ENCODE measurements at places on chromosomes 2 and 18.

DNA sequence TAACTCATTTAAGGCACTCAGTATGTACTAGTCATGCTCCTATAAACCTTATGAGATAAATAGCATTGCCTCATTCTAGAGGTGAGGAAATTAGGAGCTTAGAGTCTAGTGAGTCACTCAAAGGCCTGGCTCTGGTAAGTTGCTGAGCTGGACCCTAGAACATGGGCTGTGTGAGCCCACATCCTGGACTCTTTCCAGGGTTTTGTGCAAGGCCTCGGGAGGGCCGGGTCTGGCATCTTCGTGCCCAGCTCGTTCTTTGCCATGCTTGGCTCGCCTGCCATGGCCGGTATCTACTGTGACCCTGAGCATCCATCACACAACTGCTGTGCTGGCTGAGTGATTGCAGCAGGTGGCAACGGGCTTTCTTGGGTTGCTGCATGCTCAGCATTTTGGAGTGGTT lies 168.0 kb downstream of the LPIN1 start:
- DNase-seq, result no peak

DNA sequence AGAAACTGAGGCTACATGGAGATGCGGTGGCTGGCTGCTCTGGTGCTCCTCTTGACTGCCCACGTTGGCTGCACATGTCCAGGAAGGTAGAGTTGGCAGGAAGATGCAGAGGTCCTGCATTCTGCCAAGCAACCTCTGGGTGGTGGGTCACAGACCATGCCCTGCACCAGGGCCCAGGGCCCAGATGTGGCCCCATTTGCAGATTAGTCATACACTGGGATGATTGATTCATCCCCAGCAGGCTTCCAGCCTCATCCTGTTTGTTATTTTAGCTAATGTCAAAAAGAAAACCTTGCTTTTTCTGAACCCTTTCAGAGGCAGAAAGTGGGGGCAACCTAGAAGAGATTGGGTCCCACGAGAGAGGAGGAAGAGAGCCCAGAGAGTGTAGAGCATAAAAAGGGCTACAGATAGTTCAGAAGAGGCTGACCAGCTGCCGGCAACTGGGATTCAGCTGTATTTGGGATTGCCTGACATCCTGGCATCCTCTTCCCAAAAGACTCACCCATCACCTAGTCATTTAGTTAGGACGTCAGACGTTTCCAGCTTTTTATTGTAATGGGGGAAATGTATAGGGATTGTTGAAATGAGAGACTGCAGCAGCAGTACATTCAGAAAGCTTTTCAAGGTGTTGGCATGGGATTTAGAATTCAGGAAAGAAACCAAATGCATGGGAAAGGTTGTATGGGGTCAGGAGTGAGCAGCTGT lies 101.9 kb downstream of the CTIF start:
- no peak for DNase-seq

DNA sequence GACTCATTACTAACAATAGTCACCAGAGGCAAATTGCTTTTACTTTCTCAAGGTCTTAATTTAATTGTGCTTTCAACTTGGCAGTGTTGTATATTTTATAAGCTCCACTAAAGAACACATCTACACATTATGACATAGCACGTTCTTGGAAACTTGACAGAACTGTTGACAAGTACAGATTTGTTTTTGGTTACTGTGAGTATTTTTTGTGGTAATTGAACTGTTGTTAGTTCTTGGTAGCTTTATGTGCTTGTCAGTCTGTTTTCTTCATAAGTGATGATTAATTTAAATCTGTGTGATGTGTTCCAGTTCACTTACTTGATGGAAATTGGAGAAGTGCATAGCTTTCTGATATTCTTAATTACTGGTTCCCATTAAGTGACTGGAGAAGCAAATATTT lies 63.9 kb downstream of the COMMD1 start:
- DNase-seq, result no peak

- DNase-seq, result no peak
These were observed 4.6 kb downstream of the ARL5A start for GRCh38 chr2:151823651-151824050.

DNA sequence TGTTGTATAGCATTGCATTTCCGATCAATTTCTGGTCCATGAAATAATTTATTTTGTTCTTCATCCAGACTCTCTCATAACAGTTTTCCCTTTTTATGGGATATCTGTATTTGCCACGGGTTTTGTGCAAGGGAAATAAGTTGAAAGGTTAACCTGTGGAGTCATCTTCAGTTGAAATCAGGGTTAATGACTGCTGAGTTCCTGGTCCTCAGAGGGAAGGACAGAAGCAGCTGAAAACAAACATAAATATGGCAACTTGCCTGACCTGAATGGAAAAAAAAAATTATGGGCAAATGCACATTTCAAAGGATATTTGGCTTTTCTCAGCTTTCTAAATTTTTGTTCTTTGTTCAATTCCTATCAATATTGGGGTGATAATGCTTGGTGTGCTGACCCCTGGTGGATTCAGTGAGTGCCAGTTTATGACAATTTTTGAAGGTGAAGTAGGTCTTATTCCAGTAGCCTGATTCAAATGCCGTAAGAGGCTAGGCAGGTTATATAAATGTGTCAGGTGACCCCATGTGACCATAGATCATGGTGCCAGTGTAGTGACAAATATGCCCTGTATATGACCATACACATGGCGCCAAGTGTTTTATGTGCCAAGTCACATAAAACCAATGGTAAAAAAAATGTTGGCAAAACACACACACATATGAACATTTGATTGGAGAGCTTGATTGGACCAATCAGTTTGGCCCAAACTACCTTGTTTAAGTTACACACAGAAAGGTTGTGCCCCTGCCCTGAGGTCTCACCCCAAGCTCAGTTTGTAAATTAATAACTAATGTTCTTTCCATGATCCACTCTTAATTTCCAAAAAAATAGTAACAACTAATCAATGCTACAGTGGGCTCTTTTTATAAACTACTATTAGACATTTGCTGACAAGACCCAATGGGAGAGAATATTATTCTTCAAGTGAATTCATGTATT lies 47.6 kb upstream of the FAM124B start:
- no peak for DNase-seq

GRCh38 chr2:109129921-109130722 lies 1.1 kb downstream of the SH3RF3 start:
- DNase-seq, result peak; percentile 7

DNA sequence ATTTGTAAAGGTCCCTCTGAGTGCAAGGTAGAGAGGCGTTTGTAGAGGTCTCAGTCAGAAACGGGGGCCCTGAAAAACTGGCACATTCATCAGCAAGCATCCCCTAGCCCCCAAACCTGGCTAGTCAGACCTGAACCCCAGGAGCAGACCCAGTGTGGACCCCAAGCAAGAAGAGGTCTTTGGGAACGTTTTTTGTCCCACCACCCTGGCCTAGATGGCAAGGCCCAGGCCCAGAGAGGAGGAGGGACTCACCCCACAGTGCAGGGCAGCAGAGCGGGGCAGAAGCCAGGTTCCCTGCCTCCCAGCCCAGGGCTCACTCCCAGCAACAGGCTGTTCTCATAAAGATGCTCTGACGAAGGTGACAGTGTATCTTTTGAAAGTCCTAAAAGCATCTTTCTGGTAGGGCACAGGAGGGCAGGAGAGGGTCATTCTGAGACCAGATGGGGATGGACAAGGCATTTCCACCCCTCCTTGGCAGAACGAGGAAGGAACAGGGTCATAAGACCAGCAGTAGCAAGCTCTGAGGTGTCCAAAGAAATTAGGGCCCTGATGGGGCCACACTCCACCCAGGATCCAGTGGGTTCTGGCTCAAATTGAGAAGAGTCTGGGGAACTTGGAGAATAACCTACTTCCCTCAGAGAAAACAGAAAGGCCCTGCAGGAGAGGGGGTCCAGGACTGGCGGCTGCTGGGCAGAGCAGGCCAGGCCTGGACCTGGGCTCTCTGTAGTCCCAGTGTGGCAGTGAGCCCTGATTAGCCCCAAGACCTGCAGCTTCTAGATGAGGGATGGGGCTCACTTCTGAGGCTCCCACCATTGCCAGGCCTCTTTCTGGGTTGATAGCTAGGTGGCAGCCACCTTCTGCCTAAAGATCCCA lies 18.2 kb downstream of the ADRA2B start:
- no peak for DNase-seq

DNA sequence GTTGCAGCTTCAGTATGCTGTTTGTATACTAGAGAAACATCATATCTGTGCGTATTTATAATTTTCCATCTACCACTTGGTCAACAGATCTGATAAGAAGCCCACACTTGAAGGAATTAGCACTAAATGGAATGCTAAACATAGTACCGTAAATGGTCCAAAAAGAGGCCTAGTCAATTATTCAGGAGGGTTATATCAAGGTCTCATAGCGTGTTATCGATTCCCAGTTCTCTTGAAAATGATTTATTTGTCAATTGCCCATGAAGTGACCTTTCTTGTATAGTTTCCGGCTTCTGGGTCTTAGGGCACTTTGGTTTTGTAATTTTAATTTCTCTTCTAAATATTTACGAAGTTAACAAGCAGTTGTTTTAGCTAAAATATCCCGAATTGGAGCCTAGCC lies 18.4 kb downstream of the SH3RF3 start:
- DNase-seq, result no peak

GRCh38 chr2:176187200-176187898 lies 1.1 kb upstream of the HOXD1 start:
- no peak for DNase-seq

DNA sequence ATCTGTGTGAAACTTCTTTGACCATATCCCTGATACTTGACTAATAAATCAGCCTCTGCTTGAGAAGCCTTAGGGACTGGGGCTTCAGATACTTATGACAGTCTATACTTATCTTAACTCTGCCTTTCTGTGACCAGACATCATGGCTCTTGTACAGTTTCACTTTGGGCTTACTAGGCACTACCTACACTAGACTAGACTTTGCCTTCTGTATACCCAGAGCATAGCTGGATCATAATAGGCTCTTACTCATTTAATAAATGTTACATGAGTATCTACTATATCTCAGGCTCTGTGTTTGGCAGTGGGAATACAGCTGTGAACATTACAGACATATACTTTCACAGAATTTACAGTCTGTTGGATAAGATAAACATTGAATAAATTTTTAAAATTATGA lies 9.0 kb downstream of the UGP2 start:
- DNase-seq, result no peak

DNA sequence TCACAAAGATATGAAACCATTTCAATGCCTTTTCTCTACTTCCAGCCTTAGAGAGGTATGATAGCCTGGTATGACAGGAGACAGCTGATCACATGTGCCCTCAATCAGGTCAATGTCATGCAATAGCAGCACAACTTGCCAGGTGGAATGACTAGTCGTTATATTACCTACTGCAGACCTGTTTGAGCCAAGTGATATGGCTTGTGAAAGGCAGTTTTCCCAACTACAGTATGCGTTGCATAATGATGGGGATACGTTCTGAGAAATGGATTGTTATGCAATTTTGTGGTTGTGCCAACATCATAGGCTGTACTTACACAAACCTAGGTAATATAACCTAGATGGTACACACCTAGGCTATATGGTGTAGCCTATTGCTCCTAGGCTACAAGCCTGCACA lies 262.8 kb downstream of the ICOS start:
- DNase-seq, result no peak

DNA sequence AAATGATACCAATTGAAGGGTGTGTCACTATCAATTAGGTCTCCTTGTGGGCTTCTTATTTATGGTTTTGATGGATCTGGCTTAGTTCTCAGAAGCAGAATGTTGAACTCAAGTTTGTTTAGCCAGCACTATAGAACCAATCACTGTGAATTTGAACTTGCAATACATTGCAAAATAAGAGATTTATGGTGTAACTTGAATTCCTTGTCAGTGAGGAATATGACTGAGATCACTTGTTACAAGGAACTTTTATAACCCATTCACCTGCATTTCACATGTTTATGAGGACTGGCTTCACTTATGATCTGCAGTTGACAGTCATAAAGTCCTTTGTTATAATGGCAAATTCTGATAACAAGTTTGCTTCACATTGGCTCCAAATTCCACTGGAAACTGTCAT lies 9.8 kb downstream of the GATA6 start:
- no peak for DNase-seq

GRCh38 chr18:49565612-49566011 lies 3.8 kb downstream of the LIPG start:
- DNase-seq, result no peak

- no peak for DNase-seq
These were observed 168.0 kb downstream of the ARHGAP15 start for GRCh38 chr2:143297182-143297581.

DNA sequence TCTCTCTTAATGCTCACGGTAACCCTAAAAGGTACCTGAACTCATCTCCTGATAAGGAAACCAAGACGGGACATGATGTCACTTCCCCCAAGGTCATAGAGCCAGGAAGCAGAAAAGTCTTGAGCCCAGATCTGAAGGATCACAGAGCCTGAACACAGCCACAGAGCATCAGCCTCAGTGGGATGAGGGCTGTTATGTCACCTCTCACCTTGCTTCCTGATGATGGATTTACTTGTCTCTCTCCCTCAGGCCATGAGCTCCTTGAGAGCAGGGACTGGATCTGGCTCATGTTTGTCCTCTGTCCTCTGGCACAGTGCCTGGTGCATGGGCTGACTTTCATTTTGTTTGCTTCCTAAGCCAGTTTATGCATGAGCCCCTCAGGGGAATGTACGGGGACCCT lies 54.2 kb downstream of the SERTAD2 start:
- no peak for DNase-seq

DNA sequence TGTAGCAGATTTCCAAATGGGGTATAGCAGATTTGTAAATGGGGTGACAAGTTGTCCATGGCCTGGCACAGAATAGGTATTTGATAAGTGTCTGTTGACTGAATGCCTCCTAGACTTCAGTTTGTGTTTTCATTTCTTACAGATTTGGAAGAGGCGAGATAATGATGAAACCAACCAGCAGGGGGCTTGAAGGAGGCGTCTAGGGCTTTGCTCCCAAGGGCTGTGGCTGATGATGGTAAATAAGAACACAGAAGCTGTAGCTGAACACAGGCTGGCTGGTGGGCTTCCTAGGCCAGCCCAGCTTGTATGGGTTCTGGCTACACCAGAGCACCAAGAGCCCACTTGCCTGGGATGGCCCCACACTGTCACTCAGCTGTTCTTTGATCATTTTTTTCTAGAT lies 19.4 kb downstream of the SFTPB start:
- DNase-seq, result no peak

GRCh38 chr18:47716632-47717185 lies 213.8 kb downstream of the SMAD2 start:
- DNase-seq, result no peak

GRCh38 chr2:20469595-20469994 lies 22.7 kb downstream of the RHOB start:
- DNase-seq, result no peak

DNA sequence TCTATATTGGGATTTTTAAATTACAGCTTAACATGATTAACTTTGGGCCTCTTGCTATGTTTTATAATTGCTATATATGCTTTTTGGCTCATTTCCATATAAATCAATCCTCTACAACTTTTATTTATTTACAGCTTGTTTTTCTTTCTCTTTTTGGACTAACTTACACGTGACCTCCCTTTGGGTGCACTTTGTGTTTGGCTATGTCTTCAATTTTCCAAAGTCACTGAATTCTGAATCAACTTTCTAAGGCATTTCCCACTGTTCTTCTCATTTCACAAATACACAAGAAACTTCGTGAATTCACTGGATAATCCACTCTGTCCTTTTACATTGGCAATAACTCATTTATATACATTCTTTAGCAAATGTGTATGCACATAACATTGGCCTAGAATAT lies 5.4 kb upstream of the CPS1 start:
- DNase-seq, result no peak

- DNase-seq, result peak; percentile 20
These were observed 140.3 kb downstream of the RPIA start for GRCh38 chr2:88831792-88832248.

All from stimulated activated CD4-positive, alpha-beta T cell treated with anti-CD3 and anti-CD28 coated beads, Interleukin-1b, Interleukin-23, amount 100 ng/mL, for 24 hours (primary cell).